ENCODE measurements at places on chromosomes 4 and X.

DNA sequence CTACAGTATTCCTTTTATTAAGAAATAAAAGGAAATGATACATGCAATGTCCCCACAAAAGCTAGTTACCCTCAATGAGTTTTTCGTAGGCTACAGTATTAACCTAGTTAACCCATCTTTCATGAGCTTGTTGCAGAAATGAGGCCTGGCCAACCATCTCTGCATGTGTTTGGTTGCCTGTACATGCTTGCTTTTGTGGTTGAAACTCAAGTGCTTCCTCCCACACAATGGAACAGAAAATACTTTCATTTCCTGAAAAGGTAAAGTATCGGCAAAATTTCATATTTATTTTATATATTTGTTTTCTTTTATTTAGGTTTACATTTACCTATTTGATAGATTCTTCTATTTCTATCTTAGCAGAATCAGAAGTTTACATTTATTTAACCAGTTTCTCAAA, 214.6 kb upstream of the FAM241A start:
- DNase-seq, result peak; percentile 35

DNA sequence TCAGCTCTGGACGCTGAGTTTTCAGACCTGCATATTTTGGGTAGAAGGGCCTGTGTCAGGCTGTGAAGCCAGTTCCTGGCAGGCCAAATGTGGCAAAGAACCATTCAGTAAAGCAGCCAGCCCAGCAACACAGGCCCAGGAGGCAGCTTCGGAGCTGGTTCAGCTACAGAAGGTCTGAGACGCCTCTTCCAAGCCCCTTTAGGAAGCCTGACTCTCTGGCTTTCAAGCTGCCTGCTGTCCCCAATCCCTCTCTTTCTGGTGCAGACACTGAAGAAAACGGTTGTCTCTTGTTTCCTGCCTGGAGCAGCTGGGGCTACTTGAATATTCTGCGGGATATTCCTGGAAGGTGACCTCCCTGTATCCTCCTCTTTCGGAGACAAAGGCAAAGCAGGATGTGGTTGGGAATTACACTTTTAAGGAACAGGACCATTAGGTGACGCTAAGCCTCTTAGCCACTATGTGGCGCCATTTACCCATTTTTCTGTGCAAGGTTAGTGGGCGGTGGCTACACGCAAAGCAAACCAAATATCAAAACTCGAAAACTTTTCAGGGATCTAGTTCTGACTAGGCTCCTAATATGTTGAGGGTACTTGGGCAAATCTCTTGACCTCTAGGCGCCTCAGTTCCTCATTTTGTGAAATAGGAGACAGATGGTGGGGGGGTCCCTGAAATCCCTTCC, 47.2 kb upstream of the LAS1L start:
- DNase-seq, result peak; percentile 73

- no peak for DNase-seq
Measured at GRCh38 chrX:83077606-83078005, 430.5 kb upstream of the POU3F4 start.

DNA sequence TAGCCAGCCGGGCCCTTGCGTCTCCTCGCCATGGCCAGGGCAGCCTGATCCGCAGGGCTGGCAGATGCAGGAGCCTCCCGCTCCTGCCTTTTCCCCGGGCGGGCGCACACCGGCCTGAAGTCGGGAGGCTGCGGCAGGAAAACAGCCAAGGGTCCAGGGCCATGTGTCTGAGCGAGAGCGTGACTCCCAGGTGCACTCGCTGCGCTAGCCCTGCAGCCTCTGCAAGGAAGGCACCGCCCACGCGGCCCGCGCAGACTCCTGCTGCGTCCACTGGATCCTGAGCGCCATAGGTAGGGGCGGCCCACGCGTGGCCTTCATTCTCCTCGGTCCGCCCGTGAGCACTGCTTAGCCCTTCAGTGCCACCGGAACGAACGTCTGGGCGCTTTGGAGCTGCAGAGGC, 379.9 kb downstream of the TRAM1L1 start:
- no peak for DNase-seq

GRCh38 chrX:100418556-100418955, 8.5 kb upstream of the PCDH19 start:
- DNase-seq, result no peak

DNA sequence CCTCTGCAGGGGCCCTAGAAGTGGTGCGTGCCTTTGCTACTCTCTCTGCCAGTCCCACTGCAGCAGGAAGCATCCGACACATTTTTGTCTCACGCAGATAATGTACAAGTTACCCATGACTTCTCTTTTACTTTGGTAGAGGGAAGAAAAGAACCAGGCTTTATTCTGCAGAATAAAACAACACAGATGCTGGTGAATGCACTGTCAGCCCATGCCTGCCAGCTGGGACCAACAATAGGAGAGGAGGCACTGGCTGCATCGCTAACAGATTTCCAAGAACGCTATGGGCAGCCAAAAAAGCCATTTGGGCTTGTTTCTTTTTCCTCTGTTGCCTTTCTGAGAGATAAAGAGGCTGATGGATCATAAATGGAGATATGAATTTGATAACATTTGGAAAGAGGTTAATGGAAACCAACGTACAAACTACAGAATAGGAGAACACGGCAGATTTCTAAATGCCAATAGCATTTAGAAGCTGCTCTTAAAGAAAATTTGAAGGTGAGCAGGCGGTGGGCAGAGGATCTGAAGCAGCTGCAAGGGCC, 47.5 kb upstream of the IGFBP7 start:
- no peak for DNase-seq

- no peak for DNase-seq
Measured at GRCh38 chr4:82667761-82668480, 106.1 kb upstream of the TMEM150C start.

DNA sequence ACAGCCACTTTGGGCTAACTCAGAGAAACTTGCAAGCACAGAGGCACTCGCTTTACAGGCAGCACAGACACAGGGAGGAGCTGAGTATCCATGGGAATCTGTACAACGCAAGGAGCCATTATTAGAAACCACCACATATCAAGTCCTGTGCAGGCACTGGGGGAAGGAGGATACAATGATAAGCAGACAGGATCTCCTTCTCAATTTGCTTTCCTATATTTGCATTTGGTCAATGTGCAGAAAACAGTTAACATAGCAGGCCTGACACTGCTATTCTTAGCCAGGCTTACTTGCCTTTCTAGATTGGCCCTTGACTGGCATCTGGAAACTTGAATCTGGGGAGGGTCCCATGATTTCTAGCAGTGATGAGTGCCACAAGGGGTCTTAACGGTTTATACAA, 65.8 kb downstream of the TEC start:
- no peak for DNase-seq

GRCh38 chrX:148530464-148531077, 30.2 kb downstream of the AFF2 start:
- peak; percentile 38 for DNase-seq

- DNase-seq, result no peak
Measured at GRCh38 chr4:166502660-166503059, 629.6 kb downstream of the TLL1 start.

- DNase-seq, result no peak
Measured at GRCh38 chr4:154640999-154641398, 28.5 kb upstream of the FGG start.

DNA sequence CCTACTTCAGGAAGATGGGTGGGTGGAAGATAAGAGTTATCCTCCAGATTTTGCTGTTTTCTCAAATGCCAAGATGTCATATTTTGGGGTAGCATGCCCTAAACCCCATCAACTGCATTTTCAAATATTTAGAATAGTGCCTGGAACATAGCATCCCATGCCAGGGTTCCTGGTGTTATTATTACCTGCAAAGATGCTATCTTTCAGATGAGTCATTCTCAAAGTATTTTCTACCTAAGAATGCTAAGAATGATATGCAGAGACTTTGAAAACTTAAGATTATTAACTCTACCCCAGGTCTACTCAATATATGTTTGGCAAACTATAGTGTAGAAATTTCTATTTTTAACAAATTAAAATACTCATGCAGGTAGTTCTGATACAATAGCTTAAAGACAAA, 934.3 kb upstream of the SLIT2 start:
- no peak for DNase-seq

DNA sequence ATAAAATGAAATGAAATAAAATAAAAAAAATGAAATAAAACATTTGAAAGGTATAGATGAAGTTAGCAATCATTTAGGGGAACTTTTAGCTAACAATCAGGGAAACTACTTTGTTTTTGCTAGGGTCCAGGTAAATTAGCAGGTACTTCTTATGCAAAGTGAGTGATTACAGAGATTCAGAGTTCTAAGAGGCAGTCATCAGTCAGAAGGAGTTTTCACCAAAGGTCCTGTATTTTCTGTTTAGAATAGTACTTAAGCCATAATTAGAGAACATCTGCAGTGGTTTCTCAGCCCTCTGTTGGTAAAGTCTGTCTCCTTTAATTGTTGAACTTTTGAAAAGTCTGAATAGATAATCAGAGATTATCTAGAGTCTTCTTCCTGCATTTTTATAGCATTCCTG, 50.6 kb downstream of the STIM2 start:
- DNase-seq, result no peak

GRCh38 chr4:153249199-153250041, 45.2 kb downstream of the TRIM2 start:
- DNase-seq, result peak; percentile 70

DNA sequence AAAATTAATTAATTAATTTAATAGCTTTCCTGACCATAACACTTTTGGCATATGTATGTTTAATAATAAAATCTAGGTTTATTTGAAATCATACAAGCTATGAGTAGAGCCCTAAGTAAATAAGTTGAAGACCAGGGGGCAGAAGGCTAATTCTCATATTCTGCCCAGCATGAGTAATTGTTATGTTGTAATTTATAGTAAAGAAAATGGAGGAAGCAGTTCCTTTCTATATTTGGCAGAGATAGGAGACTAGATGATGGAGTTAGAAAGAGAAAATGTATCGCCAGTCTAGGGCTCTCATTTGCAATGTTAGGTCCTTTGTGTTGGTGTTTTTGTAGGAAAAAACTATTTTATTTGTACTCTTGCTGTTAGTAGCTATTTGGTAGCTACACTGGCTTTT, 89.1 kb downstream of the FNIP2 start:
- peak; percentile 60 for DNase-seq

GRCh38 chr4:25013756-25014661, 16.7 kb downstream of the LGI2 start:
- peak; percentile 32 for DNase-seq

GRCh38 chrX:38891641-38892413, 90.6 kb downstream of the MID1IP1 start:
- no peak for DNase-seq

DNA sequence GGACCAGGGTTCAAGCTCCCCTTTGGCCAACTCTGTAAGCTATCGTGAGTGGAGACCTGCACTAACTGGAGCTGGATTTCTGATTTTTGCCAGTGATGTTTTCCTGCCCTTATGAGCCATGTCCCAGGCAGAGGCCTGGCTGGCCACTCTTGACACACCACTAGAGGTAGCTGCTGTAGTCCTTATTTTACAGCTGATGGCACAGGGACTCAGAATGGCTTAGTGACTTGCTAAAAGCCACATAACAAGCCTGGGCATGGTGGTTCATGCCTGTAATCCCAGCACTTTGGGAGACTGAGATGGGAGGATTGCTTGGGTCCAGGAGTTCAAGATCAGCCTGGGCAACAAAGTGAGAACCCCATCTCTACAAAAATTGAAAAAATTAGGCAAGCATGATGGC, 33.4 kb downstream of the CYTL1 start:
- DNase-seq, result no peak

All from suppressor macrophage treated with lipopolysaccharide for 4 hours (primary cell).